ENCODE measurements at places on chromosomes 5 and 9.

DNA sequence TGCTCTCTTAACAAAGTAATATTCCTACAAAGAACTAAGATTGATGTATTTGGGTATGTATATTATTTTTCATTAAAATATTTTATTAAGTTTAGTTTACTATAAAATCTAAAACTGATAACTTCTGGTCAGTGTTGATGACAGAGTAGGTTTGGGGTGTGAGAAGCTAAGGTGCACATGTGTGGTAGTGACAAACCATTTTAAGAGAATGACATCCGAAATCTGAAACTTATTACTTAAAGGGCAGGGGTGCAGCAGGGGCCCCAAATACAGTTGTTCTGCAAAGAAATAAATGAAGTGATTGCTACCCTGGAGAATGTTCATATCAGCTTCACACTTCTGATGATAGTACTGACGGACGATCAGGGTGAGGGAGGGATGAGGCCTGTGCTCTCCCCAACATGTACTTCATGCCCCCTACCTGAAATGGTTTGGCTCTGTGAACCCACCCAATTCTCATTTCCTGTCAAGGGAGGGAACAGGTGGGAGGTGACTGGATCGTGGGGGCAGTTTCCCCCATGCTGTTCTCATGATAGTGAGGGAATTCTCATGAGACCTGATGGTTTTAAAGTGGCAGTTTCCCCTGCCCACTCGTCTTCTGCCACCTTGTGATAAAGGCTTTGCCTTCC, 125.3 kb upstream of the RFX3 start:
- no peak for DNase-seq

- no peak for DNase-seq
Measured at GRCh38 chr9:71908825-71909224, 2.2 kb downstream of the ABHD17B start.

GRCh38 chr5:1235379-1235778, 10.2 kb downstream of the SLC6A18 start:
- DNase-seq = no peak

DNA sequence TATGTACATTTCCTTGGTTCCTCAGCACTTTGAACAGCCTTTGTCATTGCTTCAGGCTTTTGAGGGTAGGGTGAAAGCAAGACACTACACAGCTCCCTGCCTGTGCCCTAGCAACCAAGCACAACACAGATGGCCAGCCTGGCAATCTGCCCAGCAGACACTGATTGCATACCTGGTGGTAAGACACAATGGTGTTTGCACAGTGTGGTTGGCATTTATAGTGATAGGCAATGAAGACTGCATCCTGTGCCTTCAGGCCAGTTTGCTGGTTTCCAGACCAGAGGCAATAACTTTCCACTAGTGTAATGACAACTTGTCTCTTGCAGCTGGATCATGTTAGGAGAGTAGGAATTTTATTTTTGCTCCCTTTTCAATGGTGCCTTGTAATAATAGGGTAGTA, 144.5 kb upstream of the TNC start:
- DNase-seq = no peak

DNA sequence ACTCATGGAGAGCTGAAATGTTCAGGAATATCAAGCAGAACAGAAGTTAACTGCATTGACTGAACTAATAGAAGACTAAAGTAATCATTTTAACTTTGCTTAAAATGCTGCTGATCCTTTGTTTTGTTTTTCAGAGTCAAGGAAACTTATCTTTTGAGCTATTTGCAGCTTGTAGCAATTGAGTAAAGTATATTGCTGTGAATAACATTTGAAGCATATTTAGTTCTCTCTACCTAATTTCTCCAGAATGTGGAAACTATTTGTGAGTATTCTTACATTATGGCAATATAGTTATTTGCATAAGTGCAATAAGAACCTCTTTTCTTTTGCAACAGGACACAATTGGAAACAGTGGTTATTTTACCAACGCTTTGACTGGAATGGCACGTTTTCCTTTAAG, 5.3 kb upstream of the SOX30 start:
- DNase-seq = no peak

GRCh38 chr5:1133510-1134201, 21.8 kb upstream of the SLC12A7 start:
- no peak for DNase-seq

DNA sequence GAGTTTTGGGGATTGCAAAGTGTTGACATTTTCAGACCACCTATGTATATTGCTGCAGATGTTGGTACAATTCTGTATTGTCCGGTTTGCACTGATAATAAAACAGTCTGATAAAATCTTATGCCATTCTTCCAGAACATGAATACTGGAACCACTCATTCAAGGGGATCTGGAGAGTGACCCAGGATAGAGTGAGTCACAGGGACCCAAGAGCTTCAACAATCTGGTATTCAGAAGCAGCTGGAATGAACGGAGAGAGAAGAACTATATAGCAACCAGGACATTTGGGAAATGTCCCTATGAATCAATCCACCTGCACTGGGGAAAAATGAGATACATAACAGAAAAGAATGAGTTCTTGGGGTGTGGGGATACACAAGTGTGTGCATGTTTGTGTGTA, 73.3 kb downstream of the SH3TC2 start:
- DNase-seq = no peak

GRCh38 chr5:77003246-77003645, 27.0 kb upstream of the AGGF1 start:
- DNase-seq = no peak

Measured in dermis microvascular lymphatic vessel endothelial cell (primary cell).